ENCODE measurements at places on chromosomes 7 and 10.

DNA sequence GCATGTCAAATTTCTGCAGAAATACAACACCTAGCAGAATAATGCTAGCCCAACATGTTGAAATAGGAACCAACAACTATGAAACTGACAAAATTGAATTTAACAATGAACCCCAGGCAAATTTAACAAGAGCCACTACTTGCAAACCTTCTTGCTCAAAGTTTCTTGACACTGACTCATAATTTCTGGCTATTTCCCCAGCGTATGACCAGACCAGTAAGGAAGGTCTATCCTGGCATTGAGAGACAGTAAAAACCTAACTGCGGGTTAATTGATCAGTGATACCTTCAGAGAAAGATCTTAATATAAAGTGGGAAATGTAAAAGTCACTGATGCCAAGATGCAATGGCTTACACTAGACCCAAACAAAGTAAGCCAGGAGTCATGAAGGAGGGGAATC, 510.1 kb downstream of the ARL4A start:
- DNase-seq: no peak

- DNase-seq: no peak
These were observed 3.4 kb downstream of the NEUROD6 start for GRCh38 chr7:31337002-31337565.

GRCh38 chr10:97574374-97575126, 2.0 kb downstream of the ANKRD2 start:
- DNase-seq: no peak

DNA sequence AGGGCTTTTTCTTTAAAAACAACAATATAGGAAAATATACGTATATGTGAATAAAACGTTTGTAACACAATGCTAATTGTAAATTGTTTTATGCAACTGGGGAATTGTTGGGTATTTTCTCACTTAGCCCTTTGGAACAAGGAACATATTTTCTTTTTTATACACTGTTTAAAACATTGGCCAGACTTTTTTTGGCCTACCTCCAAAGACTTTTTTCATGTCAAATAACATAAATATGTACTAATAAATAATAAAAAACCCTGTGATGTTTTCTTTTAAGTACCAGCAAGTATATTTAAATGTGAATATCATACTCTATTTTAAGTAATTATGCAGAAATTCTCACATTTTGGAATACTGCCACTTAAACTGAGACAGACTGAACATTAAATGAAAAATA, 15.7 kb downstream of the TMEM106B start:
- no peak for DNase-seq

GRCh38 chr10:118850418-118851061, 95.8 kb upstream of the CACUL1 start:
- DNase-seq: peak; percentile 84

- no peak for DNase-seq
These were observed 38.9 kb downstream of the PRSS2 start for GRCh38 chr7:142809671-142810070.

DNA sequence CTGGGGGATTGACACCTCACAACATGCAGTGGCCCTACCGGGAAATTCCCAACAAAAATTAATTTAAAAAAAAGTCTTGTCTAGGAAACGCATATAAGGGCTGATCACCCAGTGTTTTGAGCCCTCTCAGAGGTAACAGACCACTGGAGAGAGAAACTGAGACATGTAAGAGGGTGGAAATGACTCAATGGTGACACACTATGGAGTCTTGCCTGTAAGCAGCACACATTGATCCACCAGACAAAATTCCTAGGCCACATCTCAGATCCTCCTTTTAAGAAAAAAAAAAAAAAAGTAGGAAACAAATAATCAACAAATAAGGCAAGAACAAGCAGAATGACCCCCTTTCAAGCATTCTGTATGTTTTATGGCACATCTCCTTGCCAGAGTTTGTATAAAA, 296.2 kb downstream of the MAGI2 start:
- no peak for DNase-seq

DNA sequence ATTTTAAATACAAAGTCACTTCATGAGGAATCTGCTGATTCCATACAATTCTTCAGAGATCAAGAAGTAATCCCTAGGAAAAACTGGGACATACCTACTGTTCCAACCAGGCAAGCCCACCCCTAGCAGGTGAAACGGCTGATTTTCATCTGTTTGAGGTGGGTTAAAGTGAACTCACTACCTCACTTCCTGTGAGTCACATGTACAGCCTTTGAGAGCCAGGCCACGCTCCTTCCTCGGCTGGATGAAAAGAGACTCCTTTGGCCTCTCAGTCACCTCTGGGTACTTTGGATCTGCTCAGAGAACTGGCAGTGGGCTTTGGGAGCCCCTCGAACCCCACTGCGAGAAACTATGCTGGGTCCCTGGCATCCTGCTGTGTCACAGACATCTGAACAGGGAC, 68.2 kb downstream of the CHST15 start:
- no peak for DNase-seq

DNA sequence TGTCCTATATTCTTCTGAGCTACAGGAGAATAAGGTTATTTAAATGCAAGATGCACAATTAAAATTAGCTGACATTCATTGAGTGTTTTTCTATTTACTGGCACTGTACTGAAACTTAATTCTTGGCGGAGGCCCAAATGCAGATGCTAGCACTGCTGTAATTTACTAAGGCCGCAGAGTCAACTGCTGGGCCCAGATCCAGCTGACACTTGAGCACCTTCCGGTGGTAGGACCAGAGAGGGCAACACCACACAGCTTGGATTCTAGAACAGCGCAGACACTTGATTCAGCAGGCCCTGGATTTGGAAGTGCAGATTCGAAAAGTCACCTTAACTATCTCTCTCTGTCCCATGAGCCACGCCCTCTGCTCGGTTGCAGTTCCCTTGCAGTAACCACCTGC, 228.6 kb upstream of the TMEM72 start:
- DNase-seq: no peak

DNA sequence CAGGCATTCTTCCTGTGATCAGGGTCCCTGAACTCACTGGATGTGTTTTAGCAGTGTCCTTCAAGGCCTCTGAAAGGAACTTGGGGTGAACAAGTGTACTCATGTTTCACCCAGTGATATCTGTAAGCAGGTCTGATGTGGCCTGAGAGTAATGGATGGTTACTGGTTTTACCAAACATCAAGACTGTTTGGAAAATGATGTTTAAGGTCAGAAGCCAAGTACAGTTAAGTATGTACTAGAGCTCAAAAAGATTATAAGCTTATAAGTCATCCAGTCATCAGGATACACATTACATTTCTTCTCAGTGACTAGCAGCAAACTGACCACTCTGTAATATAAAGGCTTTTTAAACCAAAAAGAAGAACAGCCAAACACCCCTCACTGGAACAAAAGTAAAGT, 79.8 kb upstream of the PTN start:
- DNase-seq: no peak

DNA sequence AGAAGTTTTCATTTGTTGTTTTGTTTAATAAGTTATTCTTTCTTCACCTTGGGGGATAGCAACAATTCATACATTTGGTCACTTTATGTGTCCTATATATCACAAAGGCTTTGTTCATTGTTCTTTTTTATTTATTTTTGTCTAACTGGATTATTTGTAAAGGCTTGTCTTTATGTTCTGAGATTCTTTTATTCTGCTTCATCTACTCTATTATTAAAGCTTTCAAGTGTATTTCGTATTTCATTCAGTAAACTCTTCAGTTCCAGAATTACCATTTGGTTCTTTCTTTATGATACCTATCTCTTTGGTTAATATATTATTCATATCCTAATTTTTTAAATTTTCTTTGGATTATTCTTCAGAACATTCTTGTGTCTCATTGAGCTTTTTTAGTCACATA, 942.9 kb downstream of the ANKRD7 start:
- no peak for DNase-seq

DNA sequence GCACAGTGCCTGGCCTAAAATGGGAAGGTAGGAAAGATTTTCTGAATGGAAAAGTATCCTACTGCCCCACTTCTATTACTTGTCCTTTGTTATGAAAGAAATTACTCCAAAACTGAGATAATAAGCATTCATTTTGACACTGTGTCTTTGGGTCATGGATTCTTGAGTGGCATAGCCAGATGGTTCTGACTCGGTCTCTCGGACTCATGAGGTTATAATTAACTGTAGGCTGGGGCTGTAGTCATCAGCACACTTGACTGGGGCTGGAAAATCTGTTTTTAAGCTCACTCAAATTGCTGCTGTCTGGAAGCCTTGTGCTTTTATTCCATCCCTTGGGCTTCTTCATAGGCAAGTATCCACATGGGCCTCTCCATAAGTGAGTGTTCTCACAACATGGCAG, 160.5 kb downstream of the VTI1A start:
- no peak for DNase-seq

GRCh38 chr7:99733448-99733847, 1.5 kb downstream of the CYP3A7 start:
- no peak for DNase-seq

- DNase-seq: peak; percentile 77
These were observed 19.6 kb upstream of the AGAP5 start for GRCh38 chr10:73717556-73717955.

DNA sequence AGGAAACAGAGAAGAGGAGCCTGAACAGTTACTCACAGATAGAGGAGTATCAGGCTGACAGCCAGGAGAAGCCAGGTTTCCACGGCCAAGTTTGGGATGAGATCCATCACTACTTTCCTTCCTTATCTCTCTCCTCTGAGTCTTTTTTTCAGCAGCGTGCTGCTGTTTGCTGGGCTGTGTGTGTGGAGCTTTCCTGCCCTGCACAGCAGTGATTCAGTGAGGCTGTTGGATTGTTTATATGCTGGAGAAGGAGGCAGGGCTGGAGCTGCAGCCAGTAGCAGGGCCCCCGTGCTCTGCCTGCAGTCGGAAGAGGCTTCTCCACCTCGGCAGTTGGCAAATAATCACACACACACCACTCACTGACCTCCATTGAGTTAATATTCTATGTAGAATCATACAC, at the start of gene CYP3A7:
Gene CYP3A7, minus strand, starts transcription at position 210 of the 400 bp plus-strand sequence. Its CDS starts 103 bp downstream, at position 107.
- DNase-seq: no peak

DNA sequence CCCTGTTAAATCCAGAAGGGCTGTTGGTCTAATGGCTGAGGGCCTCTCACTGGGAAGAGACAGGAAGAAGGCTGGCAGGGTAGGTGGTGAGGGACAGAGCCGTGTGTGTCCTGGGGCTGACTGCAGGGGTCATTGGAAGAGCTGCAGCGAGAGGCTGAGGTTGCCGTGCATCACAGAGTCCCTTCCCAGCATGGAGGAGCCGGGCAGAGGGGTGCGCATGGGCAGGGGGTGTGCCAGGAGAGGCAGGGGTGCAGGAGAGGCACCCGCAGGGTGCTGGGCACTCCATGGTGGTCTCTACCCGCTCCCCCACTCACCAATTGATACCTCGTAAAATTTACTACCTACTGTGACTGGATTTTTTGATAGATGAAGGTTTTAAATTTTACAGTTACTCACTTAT, 124.3 kb downstream of the ACTR3B start:
- DNase-seq: no peak

GRCh38 chr10:88565072-88565471, 18.0 kb downstream of the RNLS start:
- peak; percentile 66 for DNase-seq

GRCh38 chr7:148290538-148290937, 300.0 kb upstream of the C7orf33 start:
- no peak for DNase-seq

GRCh38 chr7:84614821-84615501, 420.4 kb upstream of the SEMA3A start:
- DNase-seq: peak; percentile 69

GRCh38 chr10:105949721-105950120, 1214.8 kb downstream of the SORCS1 start:
- DNase-seq: no peak

- no peak for DNase-seq
These were observed 18.1 kb upstream of the VPS37D start for GRCh38 chr7:73649576-73649975.

DNA sequence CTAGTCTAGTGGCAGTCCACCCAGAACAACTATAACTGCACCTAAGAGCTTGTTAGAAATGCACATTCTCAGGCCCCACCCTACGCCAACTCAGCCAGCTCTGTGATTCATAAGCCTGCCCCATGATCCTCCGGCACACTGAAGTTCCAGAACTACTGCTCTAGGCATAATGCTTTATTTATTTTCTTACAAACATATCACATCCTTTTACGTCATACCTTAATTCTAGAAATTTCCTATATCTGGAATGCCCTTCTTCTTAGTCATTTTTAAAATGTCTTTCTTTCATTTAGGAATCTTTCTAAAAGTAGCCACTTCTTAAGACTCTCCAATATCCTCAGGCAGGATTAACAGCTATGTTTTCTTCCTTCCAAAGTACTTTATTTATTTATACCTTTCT, 480.1 kb downstream of the INHBA start:
- DNase-seq: no peak

DNA sequence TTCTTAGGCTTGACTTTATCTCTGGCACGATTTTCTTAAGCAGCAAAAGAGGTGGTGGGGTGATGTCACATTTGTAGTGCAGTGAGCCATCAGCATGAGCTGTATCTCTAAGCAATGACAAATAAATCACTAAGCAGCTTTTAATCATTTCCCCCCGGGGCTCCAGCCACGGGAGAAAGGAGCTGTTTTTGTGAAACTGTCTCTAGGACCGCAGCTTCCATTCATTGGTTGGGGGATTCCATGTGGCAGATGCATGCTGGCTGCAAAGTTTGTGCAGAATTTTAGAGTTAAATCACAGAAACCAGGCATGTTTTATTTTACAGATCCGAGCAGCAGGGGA, 464 bp downstream of the KIAA1217 start:
- DNase-seq: no peak

DNA sequence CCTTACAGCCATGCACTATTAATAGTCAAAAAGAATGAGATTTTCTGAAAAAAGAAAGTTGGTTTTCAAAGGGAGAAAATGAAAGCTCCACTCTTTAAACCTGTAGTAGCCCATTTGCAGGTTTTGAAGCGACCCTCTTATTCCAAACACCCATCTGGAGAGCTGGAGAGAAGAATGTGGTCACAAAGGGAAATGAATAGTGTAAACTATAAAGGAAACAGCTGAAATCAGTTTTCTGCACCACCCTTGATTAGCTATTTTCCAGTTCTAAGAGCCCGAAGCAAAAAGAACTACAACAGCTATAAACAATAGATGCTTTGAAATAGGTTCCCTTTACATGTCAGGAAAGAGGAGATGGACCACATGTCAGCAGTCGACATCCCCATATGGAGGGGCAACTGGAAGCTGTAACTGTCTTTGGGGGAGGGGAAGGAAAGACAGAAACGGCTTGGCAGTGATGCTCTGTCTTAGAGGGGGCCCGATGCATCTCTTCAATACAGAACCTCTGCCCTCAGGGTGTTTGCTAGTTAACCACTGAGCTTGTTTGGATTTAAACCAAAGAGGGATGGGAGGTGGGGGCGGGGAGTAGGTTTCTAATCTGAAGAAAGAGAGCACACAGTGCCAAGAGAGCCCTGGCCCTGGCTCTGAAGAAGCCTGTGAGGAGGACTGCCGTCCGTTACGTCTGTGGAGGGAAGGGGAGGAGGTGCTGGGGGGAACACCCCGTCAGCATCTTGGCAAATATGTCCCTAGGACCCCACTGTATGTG, 55.3 kb downstream of the CPVL start:
- no peak for DNase-seq

DNA sequence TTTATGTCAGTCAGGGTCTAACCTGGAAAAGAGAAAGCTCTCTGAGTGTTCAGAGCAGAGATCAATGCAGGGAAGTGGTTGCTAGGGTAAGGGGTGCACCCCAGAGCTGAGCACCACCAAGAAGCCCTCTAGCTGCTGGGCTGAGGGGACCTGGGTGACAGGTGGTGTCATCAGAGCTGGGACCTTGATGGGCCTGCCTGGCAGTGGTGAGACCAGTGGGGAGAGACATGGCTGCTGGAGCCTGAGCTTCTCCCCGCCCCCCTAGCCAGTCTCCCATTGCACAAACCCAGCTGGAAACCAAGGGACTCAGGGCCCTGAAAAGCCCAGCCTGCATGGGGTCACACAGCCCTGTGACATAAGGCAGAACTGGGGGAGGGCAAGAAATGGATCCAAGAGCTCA, 49.1 kb upstream of the OSBPL3 start:
- DNase-seq: no peak
